ENCODE measurements at places on chromosomes 7 and 10. TPM values are rescaled to one million over a fixed set of nuclear protein-coding genes. Genes with fewer than 3 reads are reported as not detected.

Gene GIMAP6
- polyA plus RNA-seq, result 17.8 TPM

Gene AP5Z1
- 32.9 TPM for polyA plus RNA-seq

Gene HOXA2
- 11.0 TPM for polyA plus RNA-seq

- DNase-seq, result no peak
These were observed 771.4 kb downstream of the LRMDA start for GRCh38 chr10:76202777-76203176.

GRCh38 chr10:25820874-25821273 is 113.2 kb upstream of the MYO3A start:
- no peak for DNase-seq

- DNase-seq, result no peak
These were observed 180.1 kb downstream of the GRM3 start for GRCh38 chr7:86823769-86824168.

- DNase-seq, result no peak
These were observed 90.8 kb downstream of the NRF1 start for GRCh38 chr7:129702316-129702715.

GRCh38 chr7:44132039-44132438 is 8.7 kb upstream of the POLD2 start:
- no peak for DNase-seq
